ENCODE measurements at places on chromosomes 11 and 22.
A peak's percentile ranks its signal among the peaks of the same experiment; 100 is the strongest.

- no peak for DNase-seq
These were observed 556 bp downstream of the CDCA5 start for GRCh38 chr11:65083134-65083833.

DNA sequence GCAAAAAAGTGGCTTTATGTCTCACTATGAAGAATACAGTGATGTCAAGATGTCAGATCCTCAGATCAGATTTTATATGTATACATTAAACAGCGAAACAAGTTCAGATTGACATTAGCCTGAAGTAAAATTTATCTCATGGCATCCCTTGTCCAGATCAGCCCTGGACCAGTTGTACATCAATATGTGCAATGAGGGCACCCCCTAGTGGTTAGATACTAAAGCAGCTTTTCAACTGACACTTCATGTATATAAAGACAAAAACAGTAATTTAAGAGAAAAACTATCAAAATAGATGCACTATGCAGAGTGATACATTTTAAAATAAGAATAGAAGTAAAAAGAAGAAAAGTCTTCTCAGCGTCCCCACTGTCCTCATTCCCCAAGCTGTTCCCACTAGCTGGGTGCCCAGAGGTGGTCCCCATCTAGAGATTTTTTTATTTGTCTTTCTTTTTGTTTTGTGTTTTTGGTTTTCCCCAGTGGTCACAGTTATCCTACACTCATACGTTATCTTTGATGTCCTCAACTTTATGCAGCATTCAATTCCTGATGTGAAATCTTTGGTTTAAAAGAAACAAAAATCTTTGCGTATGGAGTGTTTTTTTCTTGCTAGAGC is 2193.4 kb upstream of the RAG2 start:
- peak; percentile 14 for DNase-seq

DNA sequence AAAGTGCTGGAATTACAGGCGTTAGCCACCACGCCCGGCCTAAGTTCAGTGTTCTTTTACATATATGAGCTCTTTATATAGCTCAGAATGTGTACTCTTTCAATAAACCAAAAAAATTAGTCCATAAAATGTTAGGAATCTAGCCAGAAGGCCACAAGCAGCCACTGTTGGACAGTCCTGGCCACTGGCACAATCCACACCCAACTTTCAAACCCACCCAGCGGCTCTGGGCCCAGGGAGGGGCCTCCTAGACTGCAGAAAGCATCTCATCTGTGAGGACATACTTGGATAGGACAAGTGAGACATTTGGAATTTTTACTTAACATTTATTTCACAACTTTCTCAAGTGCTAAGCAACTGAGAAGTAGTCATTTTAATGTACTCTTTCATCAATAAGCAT is 6.4 kb downstream of the PACSIN2 start:
- no peak for DNase-seq

GRCh38 chr11:118909619-118910308 is 16.0 kb downstream of the BCL9L start:
- no peak for DNase-seq

DNA sequence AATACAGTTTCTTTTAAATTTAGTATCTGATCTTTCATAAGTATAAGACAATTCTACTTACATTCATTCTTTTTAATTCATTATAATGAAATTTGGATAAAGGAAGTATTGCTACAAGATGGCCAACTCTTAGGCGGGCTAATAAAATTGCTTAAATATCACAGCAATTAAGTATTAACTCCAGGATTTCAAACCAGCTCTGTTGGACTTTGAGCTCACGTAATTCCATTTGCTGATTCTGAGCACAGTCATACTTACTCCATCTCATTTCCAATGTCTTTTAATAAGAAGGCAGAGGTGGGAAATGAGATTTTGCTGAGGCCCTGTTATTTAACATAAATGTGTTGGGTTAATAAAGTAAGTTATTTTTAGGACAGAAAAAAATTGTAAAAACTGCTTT is 748.1 kb downstream of the KCNA4 start:
- DNase-seq: no peak

- no peak for DNase-seq
These were observed 31.1 kb downstream of the SMCO4 start for GRCh38 chr11:93512073-93512475.

- no peak for DNase-seq
These were observed 9.6 kb upstream of the KCNQ1OT1 start for GRCh38 chr11:2709429-2709828.

DNA sequence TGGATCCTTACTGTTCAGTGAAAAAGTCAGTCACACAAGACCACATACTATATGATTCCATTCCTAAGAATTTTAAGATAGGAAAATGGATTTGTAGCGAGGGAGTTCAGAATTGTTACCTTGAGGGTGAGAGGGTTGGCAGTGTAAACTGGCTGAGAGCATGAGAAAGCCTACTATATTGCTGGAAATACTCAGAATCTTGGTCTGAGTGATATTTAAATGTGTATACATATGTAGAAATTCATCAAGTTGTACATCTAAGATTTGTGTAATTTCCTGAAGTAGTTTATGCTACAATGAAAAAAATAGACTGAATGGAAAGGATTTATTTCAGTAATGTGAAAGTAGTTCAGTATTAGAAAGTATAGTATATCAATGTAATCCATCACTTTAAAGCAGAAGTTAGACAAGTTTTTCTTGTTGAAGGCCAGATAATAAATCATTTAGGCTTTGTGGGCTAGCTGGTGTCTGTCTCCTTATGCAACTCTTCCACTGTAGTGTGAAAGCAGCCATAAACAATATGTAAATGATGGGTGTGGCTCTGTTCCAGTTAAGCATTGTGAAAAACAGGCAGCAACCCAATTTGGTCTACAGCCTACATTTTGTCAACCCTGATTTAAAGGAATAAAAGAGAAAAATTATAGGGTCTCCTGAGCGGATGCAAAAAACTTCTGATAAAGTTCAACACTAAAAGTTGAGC is 127.2 kb upstream of the THY1 start:
- no peak for DNase-seq

DNA sequence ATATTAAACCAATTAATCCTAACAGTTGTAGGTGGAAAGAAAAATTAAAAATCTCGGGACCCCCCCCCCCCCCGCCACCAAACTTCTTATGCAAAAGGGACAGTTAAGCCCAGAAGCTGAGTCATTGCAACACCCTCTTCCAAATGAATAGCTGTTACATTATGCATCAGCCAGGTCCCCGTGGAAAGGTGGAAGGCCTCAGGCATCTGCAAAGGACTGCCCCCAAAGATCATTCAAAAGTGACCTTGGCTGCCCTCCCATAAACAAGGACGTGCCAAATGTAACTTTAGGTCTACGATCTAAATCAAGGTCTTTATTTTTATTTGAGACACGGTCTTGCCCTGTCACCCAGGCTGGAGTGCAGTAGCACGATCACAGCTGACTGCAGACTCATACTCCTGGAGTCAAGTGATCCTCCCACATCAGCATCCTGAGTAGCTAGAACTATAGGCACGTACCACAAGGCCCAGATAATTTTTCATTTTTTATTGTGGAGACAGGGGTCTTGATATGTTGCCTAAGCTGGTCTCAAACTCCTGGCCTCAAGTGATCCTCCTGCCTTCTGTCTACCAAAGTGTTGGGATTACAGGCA is 22.8 kb downstream of the SYN3 start:
- no peak for DNase-seq

GRCh38 chr11:114059984-114060391 is 477 bp downstream of the ZBTB16 start:
- no peak for DNase-seq

- no peak for DNase-seq
These were observed 15.0 kb upstream of the YWHAH start for GRCh38 chr22:31929167-31929930.

GRCh38 chr22:49977578-49977977 is 17.0 kb downstream of the PIM3 start:
- DNase-seq: no peak

GRCh38 chr22:43951966-43952365 is 3.3 kb upstream of the SAMM50 start:
- no peak for DNase-seq

DNA sequence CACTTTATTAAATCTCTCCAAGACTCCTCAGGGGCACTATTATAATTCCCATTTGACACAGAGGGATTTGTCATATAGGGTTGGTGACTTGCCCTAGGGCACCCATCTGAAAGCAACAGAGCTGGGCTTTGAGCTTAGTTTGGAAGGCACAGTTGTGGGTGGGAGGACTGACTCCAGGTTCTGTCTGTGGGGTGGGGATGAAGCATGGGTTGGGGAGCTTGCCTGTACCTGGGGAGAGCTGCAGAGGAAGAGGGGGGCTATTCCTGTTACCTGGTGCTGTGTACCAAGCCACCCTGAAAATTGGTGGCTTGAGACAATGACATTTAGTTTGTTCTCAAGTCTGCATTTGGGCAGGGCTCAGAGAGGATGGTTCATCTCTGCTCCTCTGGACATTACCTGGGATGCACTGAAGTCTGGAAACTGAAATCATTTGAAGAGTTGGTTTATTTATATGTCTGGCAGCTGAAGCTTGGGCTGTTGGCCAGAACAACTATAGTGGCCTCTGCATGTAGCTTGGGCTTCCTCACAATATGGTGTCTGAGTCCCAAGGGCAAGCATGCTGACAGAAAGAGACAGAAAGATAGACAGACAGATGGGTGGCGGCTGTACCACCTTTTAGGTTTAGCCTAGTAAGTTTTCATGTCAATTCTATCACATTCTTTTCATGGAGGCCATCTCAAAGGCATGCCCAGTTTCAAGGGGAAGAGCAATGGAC is 44.9 kb downstream of the LRRC32 start:
- DNase-seq: no peak

DNA sequence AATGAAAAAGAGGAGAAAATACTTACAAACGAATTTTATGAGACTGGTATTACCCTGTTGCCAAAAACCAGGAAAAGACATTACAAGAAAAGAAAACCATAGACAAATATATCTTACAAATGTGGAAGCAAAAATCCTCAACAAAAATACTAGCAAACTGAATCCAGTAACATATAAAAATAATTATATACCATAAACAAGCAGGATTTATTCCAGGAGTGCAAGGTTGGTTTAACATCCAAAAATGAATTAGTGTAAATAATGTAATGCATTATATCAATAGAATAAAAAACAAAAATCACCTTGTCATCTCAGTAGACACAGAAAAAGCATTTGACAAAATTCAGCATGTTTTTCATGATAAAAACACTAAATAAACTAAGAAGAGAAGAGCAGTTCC is 7.3 kb downstream of the NF2 start:
- no peak for DNase-seq

Data from DMS153 (cell line).